ENCODE measurements at places on chromosomes 16 and 17.
A peak's percentile ranks its signal among the peaks of the same experiment; 100 is the strongest.

DNA sequence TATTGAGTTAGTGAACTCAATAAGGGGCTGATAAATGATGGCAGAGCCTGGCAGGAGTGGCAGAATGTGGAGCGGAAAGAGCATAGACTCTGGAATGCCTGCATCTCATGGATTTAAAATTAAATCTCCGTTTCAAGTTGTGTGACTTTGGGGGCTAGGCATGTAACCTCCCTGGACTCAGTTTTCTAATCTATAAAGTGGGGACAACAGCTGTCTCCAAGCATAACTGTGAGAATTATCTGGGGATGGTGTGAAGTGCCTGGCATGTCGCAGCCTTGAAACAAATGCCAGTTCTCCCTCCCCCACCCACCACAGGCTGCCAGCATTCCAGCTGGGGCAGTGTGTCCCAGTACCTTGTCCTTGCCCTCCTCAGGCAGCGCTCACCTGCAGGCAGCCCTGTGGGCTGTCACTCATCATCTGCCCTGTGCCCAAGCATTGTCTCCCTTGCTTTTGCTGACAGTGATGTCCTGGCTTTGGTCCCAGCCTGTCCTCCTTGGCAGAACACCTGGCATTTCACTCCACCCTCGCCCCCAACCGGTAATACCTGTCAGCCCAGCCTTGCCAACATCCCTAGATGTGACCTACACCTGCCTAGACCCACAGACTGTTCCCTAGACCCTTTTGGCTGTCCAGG lies 129.6 kb downstream of the MRM1 start:
- DNase-seq = no peak

DNA sequence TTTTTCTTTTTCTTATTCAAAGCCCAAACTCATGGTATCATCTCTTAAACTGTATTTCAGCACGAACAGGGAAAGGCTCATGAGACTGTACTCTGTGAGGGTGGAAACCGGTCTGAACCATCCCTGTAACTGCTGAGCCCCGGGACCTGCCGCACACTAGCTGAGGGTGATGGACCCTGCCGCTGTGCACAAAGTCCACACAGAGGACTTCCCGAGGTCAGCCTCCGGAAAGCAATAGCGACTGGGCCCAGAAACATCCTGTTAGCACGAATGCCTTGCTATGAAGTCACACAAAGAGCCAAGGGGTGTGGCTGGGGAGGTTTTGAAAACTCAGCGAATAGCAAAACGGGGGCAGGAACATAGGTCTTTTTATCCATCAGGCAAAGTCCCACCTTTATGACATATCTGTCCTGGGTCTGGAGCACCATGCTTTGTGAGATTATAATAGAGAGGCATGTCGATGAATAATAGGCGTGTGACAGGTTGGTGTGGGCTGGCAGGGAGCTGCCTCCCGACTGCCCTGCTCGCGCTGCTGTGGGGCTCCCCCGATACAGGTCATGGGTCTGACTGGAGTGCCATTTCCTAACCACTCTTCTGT lies 33.4 kb downstream of the CDK5R1 start:
- DNase-seq = no peak

- no peak for DNase-seq
These were observed 599.6 kb downstream of the TMEM114 start for GRCh38 chr16:7990626-7991260.

GRCh38 chr17:43019418-43019817 lies 2.8 kb downstream of the VAT1 start:
- no peak for DNase-seq

GRCh38 chr17:82457929-82458178 lies 687 bp upstream of the NARF start:
- DNase-seq = peak; percentile 97

DNA sequence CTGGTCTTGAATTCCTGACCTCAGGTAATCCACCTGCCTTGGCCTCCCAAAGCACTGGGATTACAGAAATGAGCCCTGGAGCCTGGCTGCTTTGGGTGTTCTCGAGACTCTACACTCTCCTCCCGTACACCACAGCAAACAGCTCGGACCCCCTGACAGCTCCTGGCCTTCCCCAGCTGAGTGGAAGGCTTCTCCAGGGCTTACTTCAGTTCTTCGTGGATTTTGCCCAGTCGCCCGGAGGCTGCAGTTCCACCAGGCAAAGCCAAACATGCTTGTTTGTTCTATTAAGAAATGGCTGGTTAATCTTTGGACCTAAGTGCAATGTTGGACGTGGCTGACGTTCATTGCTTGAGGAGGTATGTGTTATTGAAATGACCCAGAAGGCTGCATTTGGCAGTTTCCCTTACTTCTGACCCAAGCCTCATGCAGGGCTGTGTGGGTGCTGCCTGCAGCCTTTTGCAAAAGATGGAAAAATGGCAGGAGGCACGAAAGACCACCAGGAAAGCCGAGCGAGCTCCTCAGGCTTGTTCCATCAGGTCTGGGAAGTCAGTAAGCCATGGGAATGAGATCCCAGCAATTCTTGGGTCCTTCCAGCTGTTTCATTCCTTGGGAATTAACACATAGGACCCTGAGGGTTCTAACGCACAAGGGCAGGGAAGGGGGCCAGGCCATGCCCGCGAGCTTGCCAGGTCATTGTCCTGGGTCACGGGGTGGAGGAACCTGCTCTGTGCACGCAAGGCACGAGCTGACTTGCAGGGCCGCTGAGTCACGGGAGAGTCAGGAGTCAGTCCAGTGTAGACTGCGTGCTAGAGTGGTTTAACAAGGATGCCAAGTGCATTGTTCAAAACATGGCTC lies 23.9 kb upstream of the KLHDC4 start:
- DNase-seq = no peak
